ENCODE measurements at places on chromosomes 1 and 21. TPM values are rescaled to one million over a fixed set of nuclear protein-coding genes. Genes with fewer than 3 reads are reported as not detected.
A peak's percentile ranks its signal among the peaks of the same experiment; 100 is the strongest.

DNA sequence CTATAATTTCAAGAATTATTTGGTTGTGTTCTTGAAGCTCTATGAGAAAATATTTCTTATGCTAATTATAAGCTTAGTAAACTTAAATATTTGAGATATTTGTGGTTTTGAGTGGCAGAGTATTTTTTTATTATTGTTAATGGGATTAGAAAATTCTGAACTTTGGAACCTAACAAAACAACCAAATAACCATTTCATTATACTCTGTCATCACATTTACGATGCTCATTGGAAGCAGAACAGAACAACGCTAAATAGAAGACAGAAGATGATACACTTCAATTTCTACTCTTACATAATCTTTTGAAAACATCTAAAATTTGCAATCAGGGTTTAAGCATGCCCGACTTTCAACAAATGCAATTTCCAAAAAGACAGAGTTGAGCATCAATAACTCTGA is 270.2 kb downstream of the PTPRC start:
- no peak for DNase-seq

- DNase-seq: no peak
These were observed 82.0 kb downstream of the KCNK1 start for GRCh38 chr1:233695901-233696300.

GRCh38 chr21:36134803-36135390 is at the start of gene CBR3:
TSS of gene CBR3 (plus strand) at chr21:36135079. CDS start at chr21:36135193, 114 bp downstream.
- no peak for DNase-seq

DNA sequence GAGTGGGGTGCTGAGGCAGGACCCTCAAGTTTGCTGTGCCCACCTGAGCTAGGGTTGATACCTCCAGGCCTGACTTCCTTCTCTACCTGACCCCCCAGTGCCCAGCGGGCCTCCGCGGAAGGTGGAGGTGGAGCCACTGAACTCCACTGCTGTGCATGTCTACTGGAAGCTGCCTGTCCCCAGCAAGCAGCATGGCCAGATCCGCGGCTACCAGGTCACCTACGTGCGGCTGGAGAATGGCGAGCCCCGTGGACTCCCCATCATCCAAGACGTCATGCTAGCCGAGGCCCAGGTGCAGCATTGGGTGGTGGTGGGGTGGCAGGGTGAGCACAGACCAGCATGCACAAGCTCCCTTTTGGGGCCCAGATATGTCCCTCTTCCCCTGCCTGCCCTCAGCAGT is 51.3 kb upstream of the KDM4A start:
- no peak for DNase-seq

DNA sequence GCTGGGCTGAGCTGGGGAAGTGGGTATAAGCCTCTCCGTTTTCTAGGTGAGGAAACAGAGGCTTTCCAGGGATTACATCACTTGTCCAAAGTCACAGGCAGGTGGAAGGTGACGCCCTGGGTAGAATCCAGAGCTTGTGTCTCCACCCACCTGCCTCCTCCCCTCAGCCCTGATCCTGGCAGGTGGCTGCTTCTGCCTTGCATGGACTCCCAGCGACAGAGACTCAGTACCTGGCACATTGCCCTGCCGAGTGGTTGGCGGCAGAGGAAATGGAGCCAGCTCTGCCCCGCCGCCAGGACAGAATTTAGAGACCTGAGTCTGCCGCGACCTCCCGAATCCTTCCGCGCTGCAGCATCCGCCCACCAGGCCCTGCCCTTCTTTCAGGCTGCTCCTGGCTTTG is 2.1 kb downstream of the PLA2G2E start:
- DNase-seq: no peak

GRCh38 chr1:23551849-23552248 is 7.5 kb downstream of the ID3 start:
- no peak for DNase-seq

DNA sequence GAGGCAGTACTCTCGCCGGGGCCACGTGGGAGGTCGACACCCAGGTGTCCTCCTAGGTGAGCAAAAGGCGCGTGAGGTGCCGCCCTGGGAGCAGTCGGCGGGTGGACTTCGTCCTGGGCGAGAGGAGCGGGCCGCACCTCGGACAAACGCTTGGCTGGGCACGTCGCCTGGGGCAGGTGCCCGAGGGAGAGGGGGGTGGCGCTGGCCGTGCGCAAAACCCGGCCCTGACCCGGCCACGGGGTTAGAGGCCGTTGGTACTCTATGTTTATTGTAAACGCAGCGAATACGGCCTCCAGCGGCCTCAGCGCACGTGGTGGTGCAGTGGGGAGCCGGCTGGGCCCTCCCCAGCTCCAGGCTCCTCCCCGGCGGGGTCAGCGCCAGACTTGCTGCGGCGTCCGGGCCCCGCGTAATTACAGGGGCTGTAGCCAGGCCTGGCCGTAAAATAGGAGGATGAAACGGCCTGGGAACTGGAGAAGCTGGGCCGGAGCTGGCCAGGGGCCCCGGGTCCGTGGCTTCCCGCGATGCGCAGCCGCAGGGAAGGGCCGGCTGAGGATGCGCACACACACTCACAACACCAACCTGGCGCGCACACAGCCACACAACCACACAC is 1.6 kb upstream of the EFNA1 start:
- no peak for DNase-seq

DNA sequence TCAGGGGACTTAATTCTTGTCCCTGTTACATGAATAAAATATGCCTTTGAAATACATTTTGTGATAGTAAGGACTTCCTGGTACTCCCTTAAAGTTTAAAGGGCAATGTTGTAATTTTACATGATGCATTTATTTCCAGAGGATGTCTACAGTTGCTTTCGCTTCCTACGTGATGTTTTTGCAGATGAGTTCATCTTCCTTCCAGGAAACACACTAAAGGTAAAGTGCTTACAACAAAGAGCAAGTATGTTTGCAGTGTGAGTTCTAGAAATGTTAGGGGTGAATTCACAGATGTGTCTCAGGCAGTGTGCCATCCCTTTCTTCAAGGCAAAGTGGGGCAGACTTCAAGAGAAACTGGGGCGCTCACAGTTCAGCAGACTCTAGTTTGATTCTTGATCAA is 31.2 kb downstream of the GNPAT start:
- no peak for DNase-seq

GRCh38 chr1:227323171-227323966 is 5.1 kb upstream of the CDC42BPA start:
- no peak for DNase-seq

DNA sequence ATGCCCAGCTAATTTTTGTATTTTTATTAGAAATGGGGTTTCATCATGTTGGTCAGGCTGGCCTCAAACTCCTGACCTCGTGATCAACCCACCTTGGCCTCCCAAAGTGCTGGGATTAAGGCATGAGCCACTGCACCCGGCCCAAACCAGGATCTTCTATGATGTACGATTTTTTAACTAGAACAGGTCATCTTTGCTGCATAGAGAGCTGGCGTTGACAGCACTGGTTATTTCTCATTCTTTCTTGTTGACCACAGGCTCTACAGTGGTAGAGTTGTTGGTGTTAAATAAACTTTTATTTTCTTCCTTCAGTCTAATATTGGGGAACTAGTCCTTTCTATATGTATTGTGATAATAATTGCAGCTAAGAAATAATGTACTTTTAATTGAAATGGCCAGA is 3.8 kb upstream of the MAB21L3 start:
- DNase-seq: no peak

DNA sequence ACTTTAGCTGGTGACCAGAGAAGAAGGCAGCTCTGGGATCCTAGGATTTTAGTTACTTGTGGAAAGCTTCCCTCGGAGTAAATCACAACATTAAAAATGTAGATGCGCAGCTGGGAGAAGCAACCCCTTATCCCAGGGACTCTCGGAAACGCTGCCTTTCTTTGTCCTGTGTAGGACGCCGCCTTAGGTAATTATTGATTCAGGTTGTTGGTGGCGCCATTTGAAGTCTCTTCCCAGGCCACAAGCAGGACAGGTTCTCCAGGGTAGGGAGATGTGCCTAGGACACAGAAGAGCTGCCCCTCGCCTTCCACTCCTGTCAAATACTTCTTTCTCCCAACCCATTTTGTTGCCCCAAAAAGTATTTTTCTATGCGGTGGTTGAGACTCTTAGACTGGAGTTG is 10.3 kb downstream of the SLC37A1 start:
- no peak for DNase-seq

DNA sequence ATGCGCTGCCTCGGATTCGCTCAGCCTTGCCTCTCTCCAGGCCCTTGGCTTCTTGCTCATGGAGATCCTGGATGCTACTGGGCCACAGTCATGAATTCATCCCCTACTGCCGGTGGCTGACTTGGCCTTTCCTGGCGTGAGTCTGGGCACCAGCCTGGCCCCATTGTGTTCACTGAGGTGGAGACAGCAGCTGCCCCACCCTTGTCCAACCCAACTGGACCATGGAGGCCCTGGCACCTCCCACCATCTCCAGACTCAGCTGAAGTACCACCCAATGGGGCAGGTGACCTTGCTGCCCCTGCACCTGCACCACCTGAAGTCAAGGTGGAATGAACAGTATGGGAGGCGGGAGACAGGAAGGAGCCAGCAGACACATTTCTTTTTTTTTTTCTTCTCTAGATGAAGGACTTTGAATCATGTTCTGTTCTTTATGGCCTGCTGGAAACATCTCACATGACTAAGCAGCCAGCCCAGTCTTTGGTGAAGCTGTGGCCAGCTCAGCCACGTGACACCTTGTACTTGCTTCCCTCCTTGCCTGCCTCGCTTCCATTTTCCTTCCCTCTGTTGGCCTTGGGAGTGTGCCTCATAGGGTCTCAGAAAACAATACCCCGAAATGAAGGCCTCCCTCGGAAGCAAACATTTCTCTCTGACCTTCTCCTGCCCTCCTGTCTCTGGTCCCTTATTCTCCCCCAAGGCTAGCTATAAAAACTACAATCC is 3.8 kb upstream of the SLC30A2 start:
- DNase-seq: no peak

DNA sequence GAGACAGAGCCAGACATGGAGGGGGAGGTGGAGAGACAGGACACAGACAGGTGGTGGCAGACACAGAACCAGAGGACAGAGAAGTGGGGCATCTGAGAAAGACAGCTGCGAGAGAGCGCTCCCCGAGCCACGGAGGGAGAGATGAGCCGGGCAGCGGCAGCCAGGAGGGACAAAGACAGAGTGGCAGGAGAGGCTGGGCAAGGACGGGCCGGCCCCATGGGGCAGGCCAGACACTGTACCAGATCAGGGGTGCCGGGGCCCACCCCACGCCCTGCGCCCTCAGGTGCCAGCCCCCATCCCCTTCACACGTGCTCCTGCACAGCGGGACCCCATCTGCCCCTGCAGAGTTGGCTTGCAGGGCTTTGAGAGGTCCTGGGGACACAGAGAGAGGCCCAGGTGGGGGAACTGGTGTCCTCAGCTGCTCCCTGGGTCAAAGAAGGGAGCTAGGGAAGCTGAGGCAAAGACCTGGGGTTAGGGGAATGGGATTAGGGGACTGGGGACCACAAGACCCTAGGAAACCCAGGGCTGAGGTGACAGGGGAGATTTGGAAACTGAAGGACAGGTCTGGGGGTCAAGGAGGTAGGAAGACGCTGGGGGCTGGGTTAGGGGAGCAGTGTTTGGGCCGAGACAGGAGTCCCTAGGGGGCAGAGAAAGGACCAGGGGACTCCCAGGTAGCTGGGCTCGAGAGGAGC is 643 bp downstream of the FNDC5 start:
- no peak for DNase-seq

GRCh38 chr1:234602334-234603220 is 7.4 kb downstream of the IRF2BP2 start:
- peak; percentile 73 for DNase-seq

- DNase-seq: no peak
These were observed 9.1 kb downstream of the ADAMTSL4 start for GRCh38 chr1:150558303-150558704.

GRCh38 chr21:44699502-44700001 is 2.6 kb downstream of the KRTAP10-12 start:
- no peak for DNase-seq

- DNase-seq: no peak
These were observed 156.1 kb upstream of the IVNS1ABP start for GRCh38 chr1:185473186-185473585.

DNA sequence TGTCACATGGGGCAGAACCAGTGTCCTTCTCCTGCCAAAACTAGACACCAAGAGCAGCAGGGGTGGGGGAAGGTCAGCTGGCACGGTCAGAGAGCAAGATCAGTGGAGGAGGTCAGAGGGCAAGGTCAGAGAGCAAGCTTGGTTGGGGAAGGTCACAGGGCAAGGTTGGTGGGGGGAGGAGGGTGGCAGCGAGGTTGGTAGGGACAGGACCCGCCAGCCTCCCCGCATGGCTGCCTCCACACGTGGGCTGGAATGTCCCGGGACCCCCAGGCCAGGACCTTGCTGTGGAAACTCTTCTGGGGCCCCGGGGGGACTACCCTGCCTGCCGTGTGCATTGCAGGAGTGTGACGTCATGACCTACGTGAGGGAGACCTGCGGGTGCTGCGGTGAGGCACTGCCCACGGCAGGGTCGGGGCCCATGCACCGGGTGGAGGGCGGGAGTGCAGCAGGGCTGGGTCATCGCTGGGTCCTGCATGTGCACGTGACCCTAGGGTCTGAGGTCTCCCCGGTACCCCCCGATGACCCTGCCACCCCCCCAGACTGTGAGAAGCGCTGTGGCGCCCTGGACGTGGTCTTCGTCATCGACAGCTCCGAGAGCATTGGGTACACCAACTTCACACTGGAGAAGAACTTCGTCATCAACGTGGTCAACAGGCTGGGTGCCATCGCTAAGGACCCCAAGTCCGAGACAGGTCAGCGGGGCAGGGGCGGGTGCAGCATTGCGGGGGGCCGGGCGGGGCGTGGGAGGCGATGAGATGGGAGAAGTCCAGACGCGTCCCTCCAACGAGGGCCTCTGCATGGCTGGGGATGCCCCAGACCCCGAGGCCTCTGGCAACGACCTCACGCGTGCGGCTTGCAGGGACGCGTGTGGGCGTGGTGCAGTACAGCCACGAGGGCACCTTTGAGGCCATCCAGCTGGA is 27.3 kb downstream of the COL6A2 start:
- no peak for DNase-seq

KCNJ15 gene
- 269 TPM for polyA plus RNA-seq

FCER1A gene
- polyA plus RNA-seq: 0.37 TPM

TIAM1 gene
- 18.1 TPM for polyA plus RNA-seq

VSIG8 gene
- 0.17 TPM for polyA plus RNA-seq

BRDT gene
- not detected for polyA plus RNA-seq

TDRD10 gene
- polyA plus RNA-seq: 1.4 TPM

KRTAP7-1 gene
- polyA plus RNA-seq: not detected

LORICRIN gene
- not detected for polyA plus RNA-seq

AQP10 gene
- polyA plus RNA-seq: 0.13 TPM

HSPB7 gene
- polyA plus RNA-seq: 2.5 TPM

FCGR3A gene
- 1.1 TPM for polyA plus RNA-seq

C1orf141 gene
- 0.13 TPM for polyA plus RNA-seq

Data from left kidney (tissue), 8 donors.